CD4-positive, alpha-beta T cell treated with Interleukin-6 at 100 ng/mL for 8 hours (primary cell): ENCODE measurements at places on chromosomes 4 and X.

GRCh38 chr4:47744253-47744652 is 93.6 kb downstream of the CORIN start:
- DNase-seq, result no peak

DNA sequence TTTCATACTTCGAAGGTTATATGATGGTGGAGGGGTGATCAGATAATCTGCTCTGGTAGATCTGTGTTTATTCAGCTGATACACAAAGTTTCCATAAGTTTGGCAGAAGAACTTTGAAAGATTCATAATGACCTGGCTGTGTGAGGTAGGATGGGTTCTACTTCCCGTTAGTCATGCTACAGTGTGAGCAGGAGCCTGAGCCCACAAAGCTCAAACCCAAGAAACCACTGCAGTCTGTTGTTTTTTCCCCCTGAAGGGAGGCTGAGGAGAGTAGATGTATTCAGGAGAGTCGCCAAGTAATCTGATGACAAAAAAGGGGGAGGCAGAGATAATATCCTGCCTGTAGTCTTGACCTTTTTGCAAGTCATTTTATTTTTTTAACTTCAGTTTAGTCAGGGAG is 52.8 kb upstream of the PPP3CA start:
- DNase-seq, result no peak

GRCh38 chr4:986879-987623 is at the start of gene IDUA:
Gene IDUA, plus strand, starts transcription at chr4:987044. Its CDS starts 41 bp downstream, at chr4:987085.
- DNase-seq, result peak; percentile 86

DNA sequence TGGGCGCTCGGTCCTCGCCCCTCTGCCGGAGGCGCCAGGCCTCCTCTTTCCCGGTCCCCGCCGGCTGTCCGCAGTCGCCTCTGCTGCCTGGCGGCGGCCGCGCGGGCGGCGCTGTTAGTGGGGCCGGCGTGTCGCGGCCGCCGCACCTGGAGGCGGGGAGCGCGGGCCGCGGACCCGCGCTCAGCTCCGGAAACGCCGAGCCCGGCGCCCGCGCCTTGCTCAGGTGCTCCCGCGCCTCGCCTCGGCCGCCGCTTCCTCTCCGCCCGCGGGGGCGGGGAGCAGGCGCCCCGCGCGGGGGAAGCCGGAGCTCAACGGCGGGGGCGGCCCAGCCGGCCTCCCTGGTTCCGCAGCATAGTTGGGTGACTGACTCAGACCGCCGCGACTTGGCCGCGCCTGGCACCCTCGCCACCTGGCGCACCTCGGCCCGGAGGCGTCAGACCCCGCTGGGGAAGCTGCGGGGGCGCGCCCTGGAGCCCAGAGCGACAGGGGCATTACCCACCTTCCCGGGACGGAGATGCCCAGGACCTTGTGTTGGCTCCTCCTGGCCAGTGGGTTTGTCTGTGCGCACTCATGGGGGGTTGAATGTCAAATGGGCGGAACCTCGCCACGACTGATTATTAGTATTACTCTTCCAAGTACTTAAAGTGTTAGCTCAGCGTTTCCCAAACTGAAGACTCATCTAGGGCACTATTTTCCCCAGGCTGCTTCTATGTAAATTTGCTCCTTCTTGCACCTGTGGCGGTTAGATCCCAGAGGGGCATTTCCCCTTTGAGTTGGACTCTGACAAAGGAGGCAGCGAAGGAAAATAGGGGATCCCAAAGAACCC is at the start of gene ARAP2:
ARAP2 (minus strand) TSS at position 258 of the 826 bp plus-strand sequence. CDS start 15,028 bp downstream, outside the sequence.
- DNase-seq, result peak; percentile 68

DNA sequence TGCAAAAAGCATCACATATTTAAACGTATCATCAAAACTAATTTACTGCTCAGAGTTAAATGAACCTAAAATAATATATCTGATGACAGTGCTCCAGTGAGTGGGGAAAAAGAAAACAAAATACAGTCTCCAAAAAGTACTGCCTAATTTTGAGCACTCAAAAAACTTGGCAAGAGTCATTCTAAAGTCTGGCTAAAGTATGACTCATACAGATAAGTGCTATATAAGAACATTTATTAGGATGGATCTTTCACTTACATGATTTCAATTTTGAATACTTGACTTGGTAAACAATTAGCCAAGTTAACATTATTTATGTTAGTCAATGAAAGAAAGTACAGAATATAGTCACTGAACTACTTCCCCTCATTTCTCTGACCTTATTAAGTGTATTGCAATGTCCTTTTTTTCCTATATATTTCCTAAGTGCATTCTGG is 27.2 kb downstream of the FBXO8 start:
- DNase-seq, result no peak

DNA sequence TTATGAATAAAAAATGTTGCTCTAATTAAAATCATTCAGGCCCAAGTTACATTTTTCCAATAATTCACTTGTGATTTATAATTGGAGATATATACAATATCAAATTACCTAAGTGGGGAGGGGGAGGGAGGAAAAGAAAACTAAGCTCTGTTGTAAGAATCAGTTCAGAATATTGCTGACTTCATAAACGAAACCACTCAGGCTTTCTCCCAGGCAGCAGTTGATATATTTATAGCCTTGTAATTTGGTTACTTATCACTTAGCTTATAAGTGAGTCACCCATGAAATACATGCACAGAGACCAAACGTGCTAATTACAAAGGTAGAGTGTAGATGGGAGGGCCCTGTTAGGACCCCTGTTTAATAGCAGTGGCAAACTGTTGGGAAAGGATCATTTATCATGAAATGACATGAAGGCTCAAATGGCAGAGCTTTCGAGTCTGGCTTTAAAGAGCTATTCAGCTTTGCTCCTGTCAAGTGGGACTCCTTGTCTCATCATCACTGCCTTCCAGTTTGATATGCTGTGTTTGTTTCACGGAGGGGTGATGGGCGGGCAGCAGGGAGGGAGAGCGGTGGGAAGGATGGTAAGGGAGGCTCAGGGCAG is 105.6 kb upstream of the PGRMC2 start:
- DNase-seq, result no peak

DNA sequence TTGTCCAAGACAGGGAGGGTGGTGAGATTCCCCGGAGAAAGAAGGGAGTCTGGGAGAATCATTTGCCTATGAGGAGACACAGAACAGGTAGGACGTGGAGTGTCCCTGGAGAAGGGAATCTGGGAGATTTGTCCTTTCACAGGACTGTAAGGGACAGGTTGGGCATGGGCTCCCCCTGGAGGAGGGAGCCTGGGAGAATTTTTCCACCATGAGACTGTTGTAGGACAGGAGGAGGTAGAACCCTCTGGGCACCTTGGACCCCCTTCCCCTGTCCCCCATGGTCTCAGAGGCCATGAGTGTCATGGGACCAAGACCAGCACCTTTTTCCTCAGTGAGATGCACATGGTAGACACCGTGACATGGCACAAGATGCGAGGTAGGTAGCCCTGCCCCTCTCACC is 2.8 kb downstream of the PORCN start:
- DNase-seq, result no peak

- DNase-seq, result no peak
Measured at GRCh38 chrX:24761306-24761705, 67.6 kb downstream of the POLA1 start.

DNA sequence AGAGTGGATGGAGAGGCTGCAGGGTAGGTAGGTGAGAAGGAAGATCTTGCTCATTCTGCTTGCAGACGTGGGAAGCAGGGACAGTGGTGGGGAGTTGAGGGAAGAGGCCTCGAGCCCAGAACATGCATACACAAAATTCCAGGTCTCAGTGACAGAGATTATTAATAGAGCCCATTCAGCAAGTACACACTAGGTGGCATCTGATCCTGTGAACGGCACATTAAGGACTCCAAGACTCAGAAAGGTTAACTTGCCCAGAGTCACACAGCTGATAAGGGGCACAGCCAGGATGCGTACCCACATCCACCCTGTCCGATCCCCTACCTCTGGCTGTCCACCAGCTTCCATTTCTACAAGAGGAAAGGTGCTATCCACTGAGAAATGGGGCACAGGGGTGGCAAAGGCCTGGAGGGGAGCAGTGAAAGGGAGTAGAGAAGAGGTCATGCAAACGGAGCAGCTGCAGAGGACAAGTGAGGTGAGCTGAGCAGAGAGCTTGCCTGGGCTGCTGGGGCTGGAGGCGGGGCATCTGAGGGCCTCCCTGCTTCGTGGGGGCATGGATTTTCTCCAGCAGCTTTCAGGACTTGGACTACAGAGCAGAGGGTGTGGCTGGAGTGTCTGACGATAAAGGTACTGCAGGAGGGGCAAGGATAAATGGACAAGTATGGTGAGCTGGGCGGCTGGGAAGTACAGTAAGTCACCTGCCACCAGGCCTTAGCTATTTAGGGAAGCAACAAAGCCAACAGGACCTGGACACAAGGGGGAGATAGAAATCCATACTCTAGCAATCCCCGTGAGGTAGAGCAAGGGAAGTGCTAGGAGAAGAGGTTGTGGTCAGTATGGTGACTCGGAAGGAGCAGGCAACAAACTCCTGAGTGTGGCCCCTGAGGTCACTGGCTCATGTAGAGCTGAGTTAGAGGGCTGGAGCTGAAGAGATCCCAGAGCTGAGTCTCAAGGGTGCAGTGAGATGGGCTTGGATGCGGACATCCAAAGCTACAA is 11.2 kb downstream of the IDS start:
- DNase-seq, result no peak

- DNase-seq, result no peak
Measured at GRCh38 chr4:166675411-166675810, 558.9 kb downstream of the SPOCK3 start.

DNA sequence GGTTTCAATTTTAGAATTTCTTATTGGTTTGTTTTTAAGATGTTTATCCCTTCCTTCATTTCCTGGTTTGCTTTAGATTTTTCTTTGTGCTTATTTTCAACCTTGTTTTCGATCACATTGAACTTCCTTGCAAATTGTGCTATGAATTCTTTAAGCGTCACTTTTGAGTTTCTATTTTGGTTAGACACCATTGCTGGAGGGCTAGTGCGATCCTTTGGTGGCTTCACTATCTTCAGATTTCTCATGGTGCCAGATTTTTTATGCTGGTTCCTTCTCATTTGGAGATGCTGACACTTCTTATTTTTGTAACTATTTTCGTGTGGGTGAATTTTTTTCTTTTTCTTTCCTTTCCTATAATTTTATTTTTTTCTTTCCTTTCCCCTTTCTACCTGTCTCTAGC is 227.2 kb upstream of the HDX start:
- no peak for DNase-seq

GRCh38 chrX:119736206-119736764 is 22.1 kb upstream of the SOWAHD start:
- DNase-seq, result no peak

GRCh38 chr4:108213308-108213707 is 44.6 kb upstream of the LEF1 start:
- no peak for DNase-seq

DNA sequence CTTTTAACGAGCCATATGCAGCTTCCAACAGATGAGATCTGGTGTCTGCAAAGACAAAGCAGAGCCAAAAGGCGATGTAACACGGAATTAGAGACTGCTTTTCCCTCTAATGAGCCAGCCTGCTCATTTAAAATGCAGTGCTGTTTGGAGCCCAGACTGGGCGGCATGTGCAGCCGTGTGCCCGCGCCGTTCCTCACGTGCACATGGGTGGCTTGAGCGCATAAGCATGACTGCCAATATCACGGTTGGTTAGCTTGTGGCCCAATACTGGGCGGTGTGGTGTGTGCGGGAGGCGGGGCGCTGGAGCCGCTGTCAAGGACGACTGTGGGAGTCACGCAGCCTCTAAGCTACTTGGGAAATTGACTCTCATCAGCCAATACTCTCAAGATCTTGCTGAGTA is 87.0 kb upstream of the SCOC start:
- no peak for DNase-seq

DNA sequence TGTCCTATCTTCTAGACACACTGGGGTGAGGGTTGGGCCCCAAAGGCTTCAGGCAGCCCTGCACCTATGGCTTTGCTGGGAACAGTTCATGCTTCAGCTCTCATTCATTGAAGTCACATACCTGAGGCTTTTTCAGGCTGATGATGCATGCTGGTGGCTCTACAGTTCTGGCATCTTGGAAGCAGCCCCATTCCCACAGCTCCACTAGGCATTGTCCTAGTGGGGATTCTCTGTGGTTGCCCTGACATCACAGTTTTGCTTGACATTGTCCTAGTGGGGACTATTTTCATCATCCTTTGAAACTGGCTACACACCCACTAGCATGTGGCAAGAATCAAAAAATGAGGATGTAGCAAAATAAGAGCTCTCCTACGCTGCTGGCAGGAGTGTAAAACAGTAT is 37.7 kb upstream of the C4orf17 start:
- no peak for DNase-seq

DNA sequence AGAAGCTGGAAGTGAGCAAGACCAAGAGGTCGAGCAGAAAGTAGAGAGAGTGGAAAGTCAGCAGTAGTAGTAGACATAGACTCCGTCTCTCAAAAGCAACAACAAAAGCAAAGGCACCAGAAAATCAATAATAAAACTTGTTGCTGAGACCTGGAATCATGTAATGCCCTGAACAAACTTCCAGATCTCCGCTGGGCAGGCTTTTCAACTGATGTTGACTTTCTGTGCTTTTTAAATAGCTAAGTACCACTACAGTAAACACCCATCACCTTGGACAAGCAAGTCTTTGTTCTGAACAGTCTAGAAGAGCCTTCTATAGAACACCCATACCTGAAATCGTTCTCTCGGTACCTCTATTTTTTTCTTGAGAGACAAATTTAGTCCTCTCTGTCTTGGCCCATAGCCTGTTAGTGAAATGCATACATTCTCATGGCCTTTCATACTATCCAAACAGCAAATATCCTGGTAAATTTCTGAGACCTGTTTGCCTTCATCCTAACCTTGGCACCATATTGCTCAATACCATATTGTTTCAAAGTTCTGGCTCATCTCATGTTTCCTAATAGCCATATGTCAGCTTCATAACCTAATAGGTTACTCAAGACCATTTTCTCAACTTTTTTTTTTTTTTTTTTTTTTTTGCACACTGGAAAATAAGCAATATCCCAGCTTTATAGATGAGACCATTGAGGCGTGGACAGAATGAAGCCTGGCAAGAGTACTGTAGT is 200.6 kb upstream of the RBPJ start:
- DNase-seq, result no peak

DNA sequence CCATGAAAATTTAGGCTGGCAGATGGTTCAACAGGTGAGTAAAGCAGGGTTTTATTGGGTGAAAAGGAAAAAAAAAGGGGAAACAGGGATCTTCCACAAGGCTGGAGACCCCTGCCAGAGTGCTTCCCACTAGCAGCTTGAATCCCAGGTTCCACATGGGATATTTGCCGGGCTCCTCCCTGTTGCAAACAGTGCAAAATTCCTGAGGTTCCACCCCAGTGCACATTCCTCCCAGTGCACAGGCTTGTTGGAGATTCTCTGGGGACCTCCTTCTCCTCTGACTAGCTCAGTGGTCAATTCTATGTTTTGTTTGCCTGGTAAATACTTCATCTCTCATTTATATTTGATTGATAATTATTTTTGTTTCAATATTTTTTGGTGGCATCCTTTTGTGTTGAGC is 66.4 kb upstream of the UGT2B15 start:
- no peak for DNase-seq

- DNase-seq, result no peak
Measured at GRCh38 chr4:17206829-17207801, 304.8 kb downstream of the QDPR start.

- DNase-seq, result no peak
Measured at GRCh38 chr4:70666369-70666768, at the start of gene JCHAIN. Gene JCHAIN, minus strand, starts transcription at chr4:70666508. Its CDS starts 18 bp downstream, at chr4:70666490.

- DNase-seq, result no peak
Measured at GRCh38 chr4:26141911-26142638, 178.7 kb upstream of the RBPJ start.
